Lower leg skin (tissue), 4 donors: ENCODE measurements at places on chromosomes 12 and 14. TPM values are rescaled to one million over a fixed set of nuclear protein-coding genes. Genes with fewer than 3 reads are reported as not detected.

- DNase-seq: no peak
These were observed 23.6 kb upstream of the RPLP0 start for GRCh38 chr12:120224304-120225199.

ZBTB42 gene
- total RNA-seq: 10.4 TPM

DNA sequence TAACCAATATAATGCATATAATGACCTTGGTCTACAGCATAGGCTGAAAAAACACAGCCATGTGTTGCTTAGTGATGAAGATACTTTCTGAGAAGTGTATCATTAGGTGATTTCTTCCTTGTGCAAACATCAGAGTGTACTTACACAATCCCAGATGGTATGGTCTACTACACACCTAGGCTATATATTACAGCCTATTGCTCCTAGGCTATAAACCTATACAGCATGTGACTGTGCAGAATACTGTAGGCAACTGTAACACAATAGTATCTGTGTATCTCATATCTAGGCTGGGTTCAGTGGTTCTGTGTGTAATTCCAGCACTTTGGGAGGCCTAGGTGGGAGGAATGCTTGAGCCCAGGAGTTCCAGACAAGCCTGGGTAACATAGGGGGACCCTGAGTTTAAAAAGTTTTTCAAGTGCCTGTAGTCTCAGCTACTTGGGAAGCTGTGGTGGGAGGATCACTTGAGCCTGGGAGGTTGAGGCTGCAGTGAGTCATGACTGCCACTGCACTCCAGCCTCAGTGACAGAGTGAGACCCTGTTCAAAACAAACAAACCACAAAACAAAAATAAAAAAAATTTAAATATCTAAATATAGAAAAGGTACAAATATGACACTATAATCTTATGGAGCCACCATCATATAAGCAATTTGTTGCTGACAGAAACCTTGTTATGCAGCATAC, 66.6 kb downstream of the GRIP1 start:
- no peak for DNase-seq

GRCh38 chr12:28253161-28253641, 62.9 kb downstream of the CCDC91 start:
- DNase-seq: no peak

GLI1 gene
- 0.19 TPM for total RNA-seq

KRT78 gene
- 193 TPM for total RNA-seq
